ENCODE measurements at places on chromosomes 11 and 22. TPM values are rescaled to one million over a fixed set of nuclear protein-coding genes. Genes with fewer than 3 reads are reported as not detected.

DNA sequence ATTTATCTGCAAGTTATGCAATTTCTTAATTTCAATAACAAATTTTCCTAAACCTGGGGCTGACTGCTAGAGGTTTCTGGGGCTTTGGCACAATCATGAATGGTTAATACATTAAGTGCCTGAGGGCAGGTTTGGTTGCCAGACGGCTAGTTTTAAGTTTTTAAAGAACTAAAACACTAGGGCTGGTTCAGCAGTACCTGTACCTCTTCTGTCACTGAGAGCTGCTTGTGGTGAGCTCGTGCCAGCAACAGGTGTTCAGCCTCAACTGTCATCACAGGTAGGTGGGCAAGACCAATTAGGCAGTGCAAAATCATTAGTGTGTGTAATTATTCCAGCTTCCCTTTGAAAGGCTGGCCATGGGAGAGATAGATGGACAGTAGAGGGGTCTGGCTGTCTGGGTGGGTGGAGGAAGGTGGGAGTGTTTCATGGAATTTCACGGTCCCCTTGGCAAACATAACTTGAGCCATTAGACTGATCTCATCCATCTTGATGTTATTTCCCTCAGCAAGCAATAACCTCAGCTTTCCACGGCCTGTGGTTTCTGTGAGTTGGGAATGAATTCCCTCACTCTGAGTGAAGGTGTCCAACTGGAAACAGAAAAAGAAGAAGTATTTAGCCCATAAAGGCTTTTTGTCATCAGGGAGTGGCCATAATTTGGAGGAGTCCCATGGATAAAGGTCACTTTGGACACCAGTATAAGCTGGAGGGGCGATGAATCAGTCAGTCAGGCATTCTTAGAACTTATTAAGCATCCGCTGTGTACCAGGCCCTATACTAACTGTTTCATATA, 114.8 kb downstream of the SNX19 start:
- no peak for DNase-seq

GRCh38 chr11:105000167-105000566, 22.8 kb downstream of the CASP5 start:
- no peak for DNase-seq

DNA sequence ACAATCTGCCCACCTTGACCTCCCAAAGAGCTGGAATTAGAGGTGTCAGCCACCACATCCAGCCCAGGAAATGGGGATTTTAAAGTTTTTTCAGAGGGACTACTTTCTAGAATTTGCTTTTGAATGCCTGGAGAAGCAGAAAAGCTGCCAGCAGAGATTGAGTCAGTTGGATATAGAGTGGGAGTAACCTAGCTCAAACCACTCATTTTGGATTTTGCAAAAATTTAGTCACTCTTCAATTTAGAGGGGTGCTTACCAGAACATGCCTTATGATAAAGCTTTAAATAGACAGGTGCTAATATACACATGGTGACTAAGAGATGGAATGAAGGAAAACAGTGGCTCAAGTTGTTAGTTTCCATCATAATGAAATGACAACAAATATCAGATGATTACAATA, 26.5 kb upstream of the PSMA1 start:
- DNase-seq = no peak

DNA sequence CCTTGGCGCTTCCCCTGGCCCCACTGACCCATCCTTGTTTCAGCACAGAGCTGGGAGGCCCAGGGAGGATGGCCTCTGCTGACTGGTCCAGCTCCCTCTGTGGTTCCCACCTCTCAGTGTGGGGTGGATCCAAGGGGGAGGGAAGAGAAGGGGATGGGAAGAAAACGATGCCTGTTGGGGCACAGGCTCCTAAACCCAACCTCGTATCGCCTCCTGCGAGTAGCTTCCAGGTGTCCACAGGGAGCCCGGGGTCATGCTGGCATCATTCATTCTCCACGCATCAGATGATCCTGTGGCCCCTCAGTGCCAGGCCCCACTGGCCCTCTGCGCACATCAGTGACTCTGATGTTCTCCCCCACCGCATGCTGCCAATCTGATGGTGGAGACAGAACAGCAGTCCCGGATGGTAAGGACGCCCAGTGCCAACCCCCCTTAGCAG, 5.1 kb downstream of the MYEOV start:
- DNase-seq = no peak

GRCh38 chr22:28900379-28900925, 17.1 kb downstream of the ZNRF3 start:
- no peak for DNase-seq

DNA sequence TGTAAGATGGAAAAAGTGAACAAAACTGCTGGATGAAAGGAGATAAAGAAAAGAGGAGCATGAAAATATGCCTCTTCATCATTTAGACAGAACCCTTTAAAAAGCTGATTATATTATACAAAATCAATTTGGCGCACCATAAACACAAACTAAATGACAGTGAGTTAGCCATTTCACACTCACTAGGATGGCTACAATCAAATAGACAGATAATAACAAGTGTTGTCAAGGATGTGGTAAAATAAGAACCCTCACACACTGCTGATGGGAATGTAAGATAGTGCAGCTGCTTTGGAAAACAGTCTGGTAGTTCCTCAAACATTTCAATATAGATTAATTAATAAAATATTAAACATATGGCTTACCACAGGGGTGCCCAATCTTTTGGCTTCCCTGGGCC, 99.7 kb downstream of the CWF19L2 start:
- DNase-seq = no peak

DNA sequence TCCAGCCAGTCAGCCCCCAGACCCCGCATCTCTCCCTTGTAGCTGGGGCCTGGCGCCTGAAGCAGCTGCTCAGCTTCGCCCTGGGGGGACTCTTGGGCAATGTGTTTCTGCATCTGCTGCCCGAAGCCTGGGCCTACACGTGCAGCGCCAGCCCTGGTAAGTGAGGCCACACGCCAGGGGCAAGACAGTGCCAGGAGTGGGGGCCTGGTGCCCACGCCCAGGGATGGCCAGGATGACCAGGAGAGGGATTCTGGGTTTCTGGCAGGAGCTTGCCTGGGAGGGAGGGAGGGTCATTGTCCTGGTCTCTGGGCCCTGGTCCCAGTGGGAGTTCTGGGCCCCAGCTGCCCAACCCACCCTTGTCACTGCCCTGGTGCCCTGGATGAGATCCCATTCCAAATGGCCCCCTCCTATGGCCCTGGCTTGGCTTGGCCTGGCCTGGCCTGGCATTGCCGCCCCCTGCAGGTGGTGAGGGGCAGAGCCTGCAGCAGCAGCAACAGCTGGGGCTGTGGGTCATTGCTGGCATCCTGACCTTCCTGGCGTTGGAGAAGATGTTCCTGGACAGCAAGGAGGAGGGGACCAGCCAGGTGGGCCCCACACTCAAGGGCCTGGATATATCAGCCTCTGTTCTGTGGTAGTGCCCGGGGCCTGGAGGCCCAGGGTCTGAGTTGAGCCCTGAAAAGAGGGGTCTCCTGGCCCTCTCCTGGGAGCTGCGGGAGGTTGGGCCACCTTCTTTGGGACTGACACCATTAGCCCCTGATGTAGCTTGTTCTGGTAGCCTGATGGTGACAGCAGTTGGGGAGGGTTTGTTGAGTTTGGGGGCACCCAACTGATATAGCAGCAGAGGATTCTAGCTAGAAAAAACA, 3.7 kb downstream of the SLC39A13 start:
- DNase-seq = no peak

GRCh38 chr11:78957476-78958245, 383.0 kb upstream of the NARS2 start:
- DNase-seq = peak; percentile 29

GRCh38 chr11:61645179-61645868, 34.9 kb upstream of the DAGLA start:
- no peak for DNase-seq

MMP8 gene
- total RNA-seq = not detected

APOL6 gene
- total RNA-seq = 3.8 TPM

LDHAL6A gene
- not detected for total RNA-seq
